HTR-8/SVneo (cell line): ENCODE measurements at places on chromosomes 5 and 9.

DNA sequence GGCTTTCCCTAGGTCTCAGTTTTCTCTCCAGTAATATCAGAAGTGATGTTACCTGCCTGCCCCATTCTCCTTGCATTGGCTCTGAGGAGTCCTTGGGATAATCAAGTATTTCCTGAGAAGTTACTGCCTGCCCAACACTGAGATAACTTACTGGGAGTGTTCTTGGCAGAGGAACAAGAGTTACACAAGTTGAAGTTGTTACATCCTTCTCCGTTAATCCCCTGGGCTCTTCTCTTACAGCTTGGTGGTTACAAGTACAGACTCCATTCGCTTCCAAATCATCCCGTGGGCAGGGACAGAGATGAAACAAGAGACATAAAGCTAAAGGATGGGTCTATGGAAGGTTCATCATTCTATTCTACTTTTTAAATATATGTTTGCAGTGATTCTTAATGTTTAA lies 74.1 kb upstream of the SAP30L start:
- no peak for DNase-seq

DNA sequence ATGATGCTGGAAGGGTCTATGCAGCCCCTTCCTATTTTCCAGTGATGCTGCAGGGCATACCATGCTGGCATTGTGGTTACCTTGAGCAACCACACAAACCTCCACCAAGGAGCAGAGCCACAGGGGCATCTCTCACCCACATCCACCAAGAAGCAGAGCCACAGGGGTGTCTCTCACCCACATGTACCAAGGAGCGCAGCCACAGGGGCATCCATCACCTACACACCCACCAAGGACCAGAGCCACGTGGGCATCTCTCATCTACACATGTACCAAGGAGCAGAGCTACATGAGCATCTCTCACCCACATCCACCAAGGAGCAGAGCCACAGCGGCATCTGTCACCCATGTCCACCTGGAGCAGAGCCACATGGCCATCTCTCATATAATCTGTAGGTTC lies 8.8 kb upstream of the GM2A start:
- no peak for DNase-seq

DNA sequence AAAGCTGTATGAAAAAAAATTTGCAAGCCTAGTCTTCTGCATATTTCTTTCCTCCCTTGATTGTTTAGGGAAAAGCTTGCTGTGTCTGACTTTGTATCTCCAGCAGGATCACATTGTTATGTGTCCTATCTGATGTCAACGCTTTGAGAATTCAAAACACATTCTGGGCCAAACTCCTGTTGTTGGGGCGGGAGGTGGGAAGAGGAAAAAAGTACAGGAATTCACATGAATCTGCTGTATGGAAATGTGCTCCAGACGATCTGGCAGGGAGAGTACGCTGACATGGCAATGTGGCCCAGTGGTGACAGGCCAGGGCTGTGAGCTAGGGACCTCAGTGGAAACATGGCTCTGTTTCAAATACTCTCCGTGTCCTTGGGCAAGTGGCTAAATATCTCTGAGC lies 87.4 kb upstream of the GNA14 start:
- no peak for DNase-seq

- DNase-seq = no peak
These were observed 40.1 kb downstream of the SLC1A1 start for GRCh38 chr9:4530375-4530774.

DNA sequence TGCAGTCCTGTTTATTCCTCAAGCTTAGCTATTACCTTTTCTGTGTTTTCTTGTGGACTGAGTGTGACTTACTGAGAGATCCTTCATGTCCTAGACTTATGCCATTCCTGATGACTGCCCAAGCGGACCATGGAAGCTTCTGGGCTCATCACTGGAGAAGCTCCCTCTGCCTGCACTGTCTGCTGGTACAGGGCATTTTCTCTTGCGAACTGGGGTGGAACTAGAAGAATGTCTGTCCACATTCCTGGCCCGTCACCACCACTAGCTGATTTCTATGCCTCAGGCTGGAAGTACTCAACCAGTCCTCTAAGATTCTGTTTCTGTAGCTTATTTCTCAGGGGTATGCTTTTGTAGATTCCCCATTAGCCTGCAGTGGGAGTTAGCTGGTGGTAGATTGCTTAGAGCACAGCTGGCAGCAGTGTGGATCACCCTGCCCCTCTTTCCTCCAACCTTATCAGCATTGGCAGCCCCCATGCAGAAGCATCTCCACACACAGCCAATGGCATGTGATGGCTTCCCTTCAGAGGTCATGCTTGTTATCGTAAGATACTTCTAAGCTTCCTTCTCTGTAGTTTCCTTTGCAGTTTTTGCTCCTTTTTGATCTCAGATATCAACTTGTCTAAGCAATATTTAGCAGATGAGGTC lies 12.4 kb downstream of the SLC36A1 start:
- peak; percentile 13 for DNase-seq

DNA sequence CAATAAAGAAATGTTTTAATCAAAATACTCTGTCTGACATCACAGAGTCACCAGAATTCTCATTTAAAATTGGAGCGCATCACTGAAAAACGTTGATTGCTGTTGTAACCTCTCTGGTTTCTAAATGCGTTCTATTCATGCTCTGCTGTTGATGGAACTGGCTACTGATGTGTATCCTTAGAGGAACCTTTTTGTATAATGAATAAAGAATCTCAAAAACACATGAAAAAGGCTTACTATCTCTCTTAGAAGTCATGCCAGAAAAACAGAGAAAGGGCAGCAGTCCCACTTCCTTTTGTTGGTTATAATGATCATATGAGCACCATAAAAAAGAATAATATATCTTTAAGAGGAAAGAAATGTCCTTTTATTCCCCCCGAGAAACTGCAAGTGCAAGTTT lies 615.5 kb downstream of the TLE1 start:
- DNase-seq = no peak

- DNase-seq = no peak
These were observed 75.5 kb upstream of the BOD1 start for GRCh38 chr5:173691931-173692330.

DNA sequence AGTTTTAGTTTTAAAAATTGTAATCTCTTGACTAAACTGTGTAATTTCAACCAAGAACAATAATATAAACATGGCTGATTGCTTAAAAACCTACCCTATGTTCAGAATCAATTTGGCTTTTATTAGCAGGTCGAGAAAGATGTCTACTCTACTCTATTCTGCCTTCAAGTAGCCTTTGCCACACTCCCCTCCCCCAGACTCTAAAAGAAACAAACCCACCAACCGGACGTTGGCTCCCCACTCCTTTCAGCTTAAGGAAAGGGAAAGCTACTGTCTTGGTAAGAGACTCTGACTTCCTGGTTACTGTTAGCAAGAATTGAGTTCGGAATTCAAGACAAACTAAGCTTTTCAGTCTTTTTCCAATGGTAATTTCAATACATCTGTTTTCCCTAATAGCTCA lies 46.7 kb downstream of the TNFAIP8 start:
- DNase-seq = no peak

DNA sequence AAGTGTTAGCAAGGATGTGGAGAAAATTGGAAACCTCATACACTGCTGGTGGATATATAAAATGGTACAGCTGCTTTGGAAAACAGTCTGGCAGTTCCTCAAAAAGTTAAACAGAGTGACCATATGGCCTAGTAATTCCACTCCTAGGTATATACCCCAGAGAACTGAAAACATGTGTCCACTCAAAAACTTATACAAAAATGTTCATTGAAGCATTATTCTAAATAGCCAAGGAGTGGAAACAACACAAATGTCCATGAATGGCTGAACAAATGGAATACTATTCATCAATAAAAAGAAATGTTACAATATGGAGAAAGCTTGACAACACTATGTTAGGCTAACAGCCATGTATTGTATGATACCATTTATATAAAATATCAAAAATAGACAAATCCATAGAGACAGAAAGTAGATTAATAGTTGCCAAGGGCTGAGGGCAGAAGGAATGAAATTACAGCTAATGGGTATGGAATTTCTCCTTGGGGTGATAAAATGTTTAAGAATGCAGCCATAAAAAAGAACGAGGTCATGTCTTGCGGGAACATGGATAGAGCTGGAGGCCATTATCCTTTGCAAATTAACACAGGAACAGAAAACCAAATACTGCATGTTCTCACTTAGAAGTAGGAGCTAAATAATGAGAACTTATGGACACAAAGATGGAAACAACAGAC lies 33.6 kb upstream of the FBP1 start:
- DNase-seq = no peak

DNA sequence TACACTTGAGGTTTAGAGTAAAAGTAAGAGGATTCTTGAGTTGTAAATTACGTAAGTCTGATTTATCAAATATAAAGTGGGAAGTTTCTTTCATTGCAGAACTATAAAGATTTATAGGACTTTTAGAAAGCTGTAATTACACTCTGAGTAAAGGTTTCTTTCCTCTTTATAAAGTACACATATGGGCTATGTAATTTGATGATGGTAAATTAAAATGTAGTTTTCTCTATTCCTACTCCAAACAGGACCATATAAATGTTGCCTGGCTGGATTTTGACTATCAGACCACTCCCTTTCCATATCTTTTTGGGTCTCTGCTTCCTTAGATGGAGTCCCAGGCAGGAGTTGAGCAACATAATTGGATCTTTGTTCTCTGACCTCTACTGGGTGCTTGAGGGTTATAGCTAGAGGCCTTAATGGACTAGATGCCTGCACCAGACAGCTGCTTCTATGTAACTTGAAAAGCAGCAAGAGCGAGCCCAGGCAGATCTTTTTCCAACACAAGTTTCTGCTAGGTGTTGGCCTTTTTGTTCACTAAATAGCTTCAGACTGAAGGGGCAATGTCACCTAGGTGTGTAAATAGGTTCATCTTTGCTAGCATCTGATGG lies 11.4 kb upstream of the TEX48 start:
- DNase-seq = no peak

- no peak for DNase-seq
These were observed 68.0 kb upstream of the TBC1D9B start for GRCh38 chr5:179975713-179976134.

- no peak for DNase-seq
These were observed 89.2 kb downstream of the ACER2 start for GRCh38 chr9:19498015-19498414.

GRCh38 chr9:129696944-129697655 lies 31.7 kb downstream of the PRRX2 start:
- peak; percentile 44 for DNase-seq

DNA sequence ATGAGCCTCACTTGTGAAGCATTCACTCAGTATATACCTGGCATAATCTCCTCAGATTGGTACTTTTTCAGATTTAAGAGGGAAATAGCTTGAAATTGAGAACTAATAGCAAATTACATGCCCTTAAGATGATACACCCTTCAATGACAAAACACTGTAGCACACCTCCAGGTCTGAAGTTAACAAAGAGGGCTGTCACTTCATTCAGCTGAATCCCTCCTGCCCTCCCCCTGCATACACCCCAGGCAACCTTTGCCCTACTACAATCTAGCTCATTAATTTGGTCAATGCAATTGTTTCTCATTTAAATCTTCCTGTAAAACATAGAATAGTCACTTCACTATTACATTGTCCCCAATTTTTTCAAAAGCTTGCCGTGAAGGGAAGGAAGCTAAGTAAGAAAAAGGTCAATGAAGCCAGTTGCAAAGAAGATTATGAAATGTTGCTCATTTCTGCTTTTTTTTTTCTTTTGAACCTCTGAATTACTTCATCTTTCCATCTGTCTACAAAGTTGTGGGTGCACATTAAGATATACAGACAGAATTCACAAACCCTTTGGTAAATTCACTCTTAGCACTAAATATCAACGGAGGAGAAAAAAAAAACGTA lies 294.8 kb upstream of the PTGER4 start:
- DNase-seq = no peak

- DNase-seq = no peak
These were observed 301.3 kb downstream of the CSNK1G3 start for GRCh38 chr5:123813264-123813663.

DNA sequence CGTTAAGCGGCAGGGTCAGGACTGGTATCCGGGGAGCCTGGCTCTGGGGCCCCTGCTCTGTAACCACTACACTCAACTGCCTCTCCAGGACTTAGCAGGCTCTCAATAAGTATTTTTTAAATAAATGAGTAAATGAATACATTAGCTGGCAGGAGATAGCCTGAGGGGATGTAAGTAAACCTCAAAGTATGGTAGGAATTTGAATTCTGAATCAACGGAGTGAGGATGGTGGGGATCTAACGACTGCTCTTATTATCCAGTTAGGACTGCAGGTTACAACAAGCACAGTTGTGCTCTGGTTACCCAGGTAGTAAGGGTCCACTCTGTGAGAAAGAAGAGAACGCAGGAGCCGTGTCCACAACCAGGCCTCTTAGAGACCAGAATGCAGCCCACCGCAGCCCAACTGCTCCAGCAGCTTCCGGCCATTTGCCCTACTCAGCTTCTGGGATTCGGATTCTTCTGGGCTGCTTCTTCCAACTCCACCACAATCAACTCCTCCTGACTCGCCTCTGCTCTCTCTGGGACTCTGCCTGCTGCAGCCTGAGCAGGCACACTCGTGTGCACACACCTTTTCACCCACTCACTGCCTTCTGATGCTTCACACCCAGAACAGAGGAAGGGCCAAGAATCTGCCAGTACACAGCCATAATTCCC lies 52.6 kb downstream of the MED27 start:
- peak; percentile 75 for DNase-seq

DNA sequence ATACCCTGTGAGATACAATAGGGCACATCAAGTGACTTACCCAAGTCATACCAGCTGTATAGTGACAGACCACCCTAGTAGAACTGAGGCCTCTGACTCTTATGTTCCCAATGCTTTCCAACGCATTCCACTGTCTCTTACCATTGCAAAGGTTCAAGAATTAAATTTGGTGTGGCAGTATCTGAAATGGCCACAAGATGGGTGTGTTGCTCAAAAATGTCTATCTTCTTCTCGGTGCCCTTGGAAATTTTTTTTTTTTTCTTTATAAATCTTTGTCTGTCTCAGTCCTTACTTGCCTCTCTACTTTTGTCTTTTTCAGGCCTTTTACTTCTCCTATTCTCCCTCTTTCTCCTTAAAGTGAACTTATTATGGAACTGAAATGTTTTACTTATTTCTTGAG lies 48.4 kb downstream of the GPR21 start:
- DNase-seq = no peak
